ENCODE measurements at places on chromosomes 3 and 15.

DNA sequence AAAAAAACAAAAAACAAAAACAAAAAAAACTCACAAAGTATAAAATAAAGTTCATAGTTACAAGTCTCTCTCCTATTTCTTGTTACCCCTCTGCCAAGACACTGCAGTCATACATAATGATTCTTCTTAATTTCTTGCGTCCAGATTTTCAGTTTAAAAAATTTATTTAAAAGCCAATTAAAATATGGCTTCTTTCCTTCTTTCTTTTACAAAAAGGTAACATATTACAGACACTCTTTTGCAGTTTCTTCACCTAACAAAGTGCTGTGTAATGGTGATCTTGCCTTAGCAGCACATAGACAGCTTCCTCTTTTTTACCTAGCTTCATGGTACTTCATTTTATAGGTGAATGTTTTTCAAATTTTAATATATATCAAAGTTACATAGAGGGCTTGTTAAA lies 136.1 kb upstream of the SGO1 start:
- DNase-seq: no peak

DNA sequence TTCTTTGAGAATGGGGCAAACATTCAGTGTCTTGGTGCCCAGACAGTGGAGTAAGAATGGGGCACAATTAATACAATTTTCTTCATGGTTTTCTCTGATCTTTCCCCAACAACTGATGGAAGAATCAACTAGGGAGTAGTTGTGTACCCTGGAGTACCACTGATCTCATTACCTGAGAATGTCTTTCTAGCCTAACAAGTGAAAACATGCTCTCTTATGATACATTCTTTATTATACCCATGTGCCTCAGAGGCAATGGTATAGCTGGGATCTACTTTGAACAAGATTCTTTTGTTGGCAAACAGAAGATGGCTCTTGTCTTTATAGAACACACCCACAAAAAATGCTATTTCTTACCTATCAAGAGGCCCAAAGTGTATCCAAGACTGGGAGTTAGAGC lies 250.6 kb upstream of the CMC1 start:
- DNase-seq: no peak

DNA sequence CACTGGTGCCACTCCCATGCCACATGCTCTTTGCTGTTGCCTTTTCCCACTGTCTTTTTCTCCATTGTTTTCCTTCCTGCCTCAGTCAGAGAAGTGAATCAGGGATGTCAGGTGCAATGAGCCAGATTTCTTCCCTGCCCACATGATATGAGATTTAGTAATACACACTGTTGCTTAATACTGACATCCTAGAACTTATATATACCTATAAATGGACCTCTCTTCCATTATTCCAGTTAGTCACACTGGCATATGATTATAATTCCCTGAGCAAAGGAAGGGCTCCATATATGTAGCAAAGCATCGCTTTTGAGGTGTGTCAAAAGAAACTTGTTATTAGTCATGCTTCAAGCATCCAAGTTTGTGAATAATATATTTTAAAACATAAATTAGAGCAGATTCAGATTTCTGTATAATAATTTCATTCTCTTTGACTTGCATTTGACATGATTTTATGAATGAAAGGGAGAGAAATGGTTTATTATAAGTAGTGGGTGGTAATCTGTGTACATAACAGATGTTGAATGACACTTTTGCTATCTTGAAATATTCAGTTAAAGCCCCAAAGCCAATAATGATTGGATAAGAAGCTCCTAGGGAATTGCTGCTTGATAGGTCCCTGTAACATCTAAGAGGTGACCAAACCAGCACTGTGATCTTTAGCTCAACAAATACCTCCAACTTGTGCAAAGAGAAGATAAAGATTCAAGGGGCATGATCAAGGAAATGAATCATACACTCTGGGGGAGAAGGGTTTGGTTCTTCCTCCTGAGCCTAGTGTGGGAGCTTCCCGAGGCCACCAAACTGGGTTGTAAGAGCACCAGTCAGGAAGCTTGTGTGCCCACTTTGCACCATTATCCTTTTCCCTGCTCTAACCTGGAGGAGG lies 48.6 kb downstream of the CHST2 start:
- DNase-seq: no peak

DNA sequence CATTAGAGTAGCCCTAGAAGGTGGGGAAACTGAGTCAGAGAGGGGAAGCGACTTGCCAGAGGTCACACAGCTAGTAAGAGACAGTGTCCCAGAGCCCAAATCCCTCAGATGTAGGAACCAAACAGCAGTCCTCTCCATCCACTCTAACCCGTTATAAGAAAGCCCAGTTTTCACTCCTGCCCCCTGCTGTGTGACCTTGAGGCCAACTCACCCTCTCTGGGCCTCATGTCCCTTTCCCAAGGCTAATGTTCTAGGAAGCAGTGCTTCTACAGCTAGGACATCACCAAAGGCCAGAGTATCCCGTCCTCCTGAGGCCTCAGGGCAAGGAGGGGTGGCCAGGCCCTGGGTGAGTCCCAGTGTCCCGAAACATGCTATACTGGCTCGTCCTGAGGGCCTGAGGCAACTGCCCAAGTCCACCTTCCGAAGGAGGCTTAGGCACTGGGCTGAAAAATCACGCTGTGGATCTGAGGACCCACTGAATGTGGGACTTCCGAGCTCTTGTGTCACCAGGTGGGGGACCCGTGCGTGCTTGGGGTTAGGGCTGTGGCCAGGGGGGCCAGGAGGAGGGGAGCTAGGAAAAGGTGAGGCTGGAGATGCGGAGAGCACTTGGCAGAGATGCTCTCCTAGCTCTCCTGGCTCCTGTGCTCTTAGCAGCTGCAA lies 109.2 kb upstream of the SLC6A11 start:
- DNase-seq: no peak

- DNase-seq: no peak
Observed at GRCh38 chr3:134477002-134477401, 8.8 kb downstream of the ANAPC13 start.

DNA sequence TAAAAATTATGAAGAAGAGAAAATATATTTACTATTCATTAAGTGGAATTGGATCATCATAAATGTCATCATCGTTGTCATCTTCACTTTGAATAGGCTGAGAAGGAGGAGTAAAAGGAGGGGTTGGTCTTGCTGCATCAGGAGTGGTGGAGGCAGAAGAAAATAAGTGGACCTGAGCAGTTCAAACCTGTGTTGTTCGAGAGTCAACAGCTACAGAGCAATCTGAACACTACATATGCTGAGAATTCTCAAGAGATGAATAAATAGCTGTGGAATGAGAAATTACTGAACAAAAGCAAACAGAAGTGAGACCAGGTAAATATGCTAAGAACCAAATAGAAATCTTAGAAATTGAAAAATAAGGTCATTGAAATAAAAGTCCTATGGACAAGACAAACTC lies 32.3 kb upstream of the CCK start:
- DNase-seq: no peak

DNA sequence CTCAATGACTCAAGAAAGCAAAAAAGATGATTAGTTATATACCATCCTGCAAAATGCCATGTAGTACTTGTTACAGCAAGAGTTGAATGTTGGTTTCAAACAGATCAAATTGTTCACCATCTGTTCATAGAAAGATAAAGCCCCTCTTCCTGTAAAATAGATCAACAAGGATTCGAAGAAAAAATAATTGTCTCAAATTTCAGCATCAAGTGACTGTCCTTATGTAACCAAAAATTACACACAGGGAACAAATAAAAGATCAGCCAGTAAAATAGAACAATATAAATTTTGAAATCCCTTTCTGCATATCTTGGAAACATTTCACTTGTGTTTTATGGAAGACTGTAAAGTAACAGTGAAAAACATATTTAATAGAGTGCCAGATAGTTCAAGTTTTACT lies 165.1 kb upstream of the STAC start:
- no peak for DNase-seq

DNA sequence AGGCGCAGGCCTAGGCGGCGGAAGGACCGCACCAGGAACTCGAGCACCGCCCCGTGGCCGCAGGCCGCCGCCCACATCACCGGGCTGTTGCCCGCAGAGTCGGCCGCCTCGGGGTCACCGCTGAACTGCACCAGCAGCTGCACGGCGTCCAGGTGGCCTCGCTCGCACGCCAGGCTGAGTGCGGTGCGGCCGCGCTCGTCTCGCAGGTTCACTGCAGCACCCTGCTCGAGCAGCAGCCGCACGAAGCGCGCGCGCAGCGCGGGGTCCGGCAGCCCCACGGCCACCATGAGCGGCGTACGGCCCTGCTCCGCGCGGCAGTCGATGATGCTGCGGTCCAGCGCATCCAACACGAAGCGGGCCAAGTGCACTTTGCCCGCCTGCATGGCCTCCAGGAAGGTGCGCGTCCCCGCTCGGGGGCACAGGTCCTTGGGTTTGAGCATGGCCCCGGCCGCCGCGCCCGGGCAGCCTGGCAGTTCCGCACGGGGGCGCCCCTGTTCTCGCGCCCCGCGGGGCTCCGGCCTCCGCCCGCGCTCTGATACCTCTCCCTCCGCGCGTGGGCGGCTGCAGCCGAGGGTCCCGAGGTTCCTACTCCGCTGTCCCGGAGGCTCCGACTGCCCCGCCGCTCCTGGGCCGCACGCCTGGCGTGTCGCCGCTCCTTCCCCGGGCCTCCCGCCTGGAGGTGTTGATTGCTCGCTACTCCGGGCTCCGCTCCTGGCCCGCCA lies 556 bp downstream of the ANKRD63 start:
- DNase-seq: peak; percentile 31

- no peak for DNase-seq
Observed at GRCh38 chr3:179227349-179227748, 23.6 kb downstream of the KCNMB3 start.

DNA sequence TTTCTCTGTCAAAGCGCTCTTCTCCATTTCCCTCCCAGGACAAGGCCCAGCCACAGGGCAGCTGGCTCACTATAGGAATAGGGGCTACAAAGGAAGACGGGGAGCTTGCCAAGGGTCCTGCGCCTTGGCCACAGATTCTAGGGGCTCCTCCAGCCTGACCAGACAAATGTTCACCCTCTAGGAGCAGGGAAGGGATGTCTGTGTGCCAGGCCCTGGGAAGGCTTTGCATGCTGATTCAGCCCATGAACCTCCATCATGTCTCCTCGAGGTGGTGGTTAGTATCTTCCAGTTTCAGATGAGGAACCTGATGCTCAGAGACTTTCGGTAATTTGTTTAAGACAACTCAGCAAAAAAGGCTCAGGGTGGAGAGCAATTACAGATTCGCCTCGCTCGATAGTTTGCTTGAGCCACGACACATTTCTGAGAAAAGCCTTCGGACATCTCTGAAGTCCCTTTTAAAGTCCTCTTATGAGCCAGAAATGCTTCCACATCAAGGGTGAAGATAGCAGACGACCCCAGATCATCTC lies 110.0 kb downstream of the XXYLT1 start:
- DNase-seq: no peak

GRCh38 chr15:80188251-80188650 lies 35.5 kb downstream of the FAH start:
- DNase-seq: no peak

DNA sequence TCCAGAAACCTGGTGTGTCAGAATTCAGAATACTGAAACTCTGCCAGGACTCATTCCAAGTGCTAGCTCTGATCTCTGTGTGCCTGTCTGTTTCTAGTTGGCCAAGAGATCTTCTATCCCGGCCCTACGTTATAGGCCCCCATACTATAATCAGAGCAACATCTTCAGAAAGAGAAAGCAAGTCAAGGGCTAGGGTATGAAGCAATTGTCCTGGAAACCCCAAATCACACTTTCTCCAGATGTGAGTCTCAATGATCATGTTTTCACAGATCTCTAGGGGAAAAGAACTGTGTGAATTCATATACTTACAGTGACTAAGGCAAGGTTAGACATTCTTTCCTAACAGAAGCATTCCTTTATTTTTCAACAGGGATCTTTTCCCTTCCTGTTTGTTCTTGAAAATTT lies 309.7 kb downstream of the SLC9A9 start:
- no peak for DNase-seq

- DNase-seq: no peak
Observed at GRCh38 chr3:149848238-149848637, 35.2 kb downstream of the RNF13 start.

DNA sequence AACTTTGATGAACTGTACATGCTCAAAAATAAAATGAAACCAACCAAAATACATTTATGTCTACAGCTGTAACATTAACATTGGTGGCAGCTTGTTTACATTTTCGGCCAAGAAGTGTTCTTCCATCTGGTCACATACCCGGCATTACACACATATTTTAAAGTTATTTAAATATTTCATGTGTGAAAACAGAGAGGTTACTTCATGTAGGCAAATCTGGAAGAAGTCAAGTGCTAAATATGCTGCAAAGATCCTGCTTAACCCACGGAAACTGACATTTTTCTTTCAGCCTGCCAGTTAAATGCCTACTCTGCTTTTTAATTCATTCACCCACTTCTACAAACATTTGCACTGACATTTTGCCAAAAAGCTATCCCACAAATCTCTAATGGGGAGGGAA lies 69.7 kb downstream of the MB21D2 start:
- DNase-seq: no peak

DNA sequence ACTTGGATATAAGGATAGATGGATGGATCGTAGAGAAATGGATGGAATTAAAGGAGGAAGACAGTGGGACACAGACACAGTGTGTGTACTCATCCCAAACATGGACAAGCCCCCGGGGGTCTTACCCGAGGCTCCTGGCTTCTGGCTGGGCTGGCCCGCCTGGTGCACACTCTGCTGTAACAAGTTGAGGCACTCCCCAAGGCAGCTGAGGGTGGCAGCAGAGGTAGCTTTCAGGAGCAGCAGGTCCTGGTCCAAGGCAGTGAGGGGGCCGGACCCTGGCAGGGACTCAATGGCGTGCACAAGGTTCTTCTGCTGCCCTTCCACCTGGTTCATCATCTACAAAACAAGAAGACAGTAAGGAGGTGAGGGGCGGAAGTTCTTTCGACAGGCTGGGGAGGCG lies 215.1 kb downstream of the STT3B start:
- DNase-seq: no peak

DNA sequence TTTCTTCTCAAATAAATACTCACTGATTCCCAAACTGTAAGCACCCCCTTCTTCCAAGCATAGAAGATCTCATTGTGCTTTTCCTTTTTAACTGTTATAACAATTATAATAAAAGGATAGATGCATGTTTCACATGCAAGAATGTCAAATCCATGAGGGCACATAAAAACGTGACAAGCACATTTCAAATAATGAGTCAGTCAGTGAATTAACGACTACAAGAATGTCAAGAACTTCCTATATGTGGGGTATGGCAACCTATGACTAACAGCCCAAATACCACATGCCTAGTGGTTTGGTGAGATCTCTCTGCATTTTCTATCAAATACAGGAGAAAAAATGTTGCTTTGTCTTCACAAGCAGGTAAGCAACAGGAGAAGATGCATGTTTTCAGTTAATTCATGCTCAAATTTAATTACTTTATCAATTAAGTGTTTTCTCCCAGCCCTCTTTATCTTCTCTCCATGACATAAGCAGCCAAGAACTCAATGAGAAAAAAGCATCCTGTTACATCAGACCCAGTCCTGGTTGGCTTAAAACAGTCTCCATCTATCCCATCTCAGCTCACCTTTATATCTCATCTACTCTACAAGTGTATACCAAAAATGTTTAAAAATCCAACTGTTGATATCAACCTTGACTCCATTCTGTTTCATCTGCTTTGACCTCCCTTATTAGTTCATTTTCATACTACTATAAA lies 181.5 kb upstream of the LMCD1 start:
- DNase-seq: no peak
